ENCODE measurements at places on chromosomes 6 and 20.
A peak's percentile ranks its signal among the peaks of the same experiment; 100 is the strongest.

GRCh38 chr6:141848029-141848890 lies 284.5 kb upstream of the GJE1 start:
- DNase-seq = peak; percentile 24

DNA sequence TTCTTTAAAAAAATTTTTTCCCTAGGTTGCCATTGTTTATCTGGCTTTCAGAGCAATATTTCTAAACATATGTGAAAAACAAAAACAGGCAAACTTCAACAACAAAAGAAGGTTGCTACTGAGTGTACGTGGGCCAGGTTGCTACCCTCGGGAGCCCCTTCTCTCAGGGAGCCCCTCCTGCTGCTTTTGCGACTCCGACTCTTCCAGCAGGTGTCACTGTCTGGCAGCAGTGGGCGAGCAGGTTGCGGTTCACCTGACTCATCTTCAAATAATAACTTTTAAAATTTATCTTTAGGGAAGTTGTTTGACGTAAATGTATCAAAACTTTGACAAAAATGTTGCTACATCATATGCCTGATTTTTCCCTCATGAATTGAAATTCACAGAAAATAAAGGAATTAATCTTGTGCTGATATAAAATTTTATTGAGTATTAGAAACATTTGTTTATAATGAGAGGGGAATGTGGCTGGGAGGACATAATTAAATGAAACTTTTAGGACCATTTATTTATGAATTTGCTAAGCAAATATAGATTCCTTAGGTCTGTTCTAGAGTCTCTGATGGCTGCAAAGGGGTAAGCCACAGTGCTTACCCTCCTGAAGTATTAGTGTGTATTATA lies 138.8 kb downstream of the HIVEP1 start:
- peak; percentile 60 for DNase-seq

GRCh38 chr6:147131532-147132128 lies 72.6 kb upstream of the STXBP5 start:
- no peak for DNase-seq

- no peak for DNase-seq
Observed at GRCh38 chr20:25510721-25511120, 74.6 kb downstream of the NINL start.

DNA sequence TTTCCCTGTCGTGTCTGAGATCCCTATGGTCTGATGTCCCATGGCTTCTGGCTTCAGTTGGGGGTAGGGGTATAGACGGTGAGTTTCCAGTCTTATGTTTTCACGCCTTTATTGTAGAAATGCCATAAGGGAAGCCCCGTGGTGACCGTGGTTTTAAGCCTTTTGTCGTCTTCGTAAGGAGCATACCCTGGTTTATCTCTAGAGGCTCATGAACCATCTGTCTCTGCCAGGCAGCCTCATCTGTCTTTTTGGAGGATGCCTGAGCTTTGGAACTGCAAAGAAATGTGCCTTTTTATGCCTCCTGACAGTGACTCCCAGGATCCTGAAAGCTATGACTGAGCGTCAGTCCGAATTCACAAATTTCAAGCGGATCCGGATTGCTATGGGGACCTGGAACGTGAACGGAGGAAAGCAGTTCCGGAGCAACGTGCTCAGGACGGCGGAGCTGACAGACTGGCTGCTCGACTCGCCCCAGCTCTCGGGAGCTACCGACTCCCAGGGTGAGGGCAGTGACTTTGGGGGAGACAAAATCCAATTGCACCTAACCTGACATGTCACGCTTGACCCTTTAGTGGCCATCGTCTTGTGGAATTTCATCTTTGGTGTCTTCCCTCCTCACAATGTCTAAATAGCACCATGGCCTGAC lies 84.6 kb downstream of the SYNJ2 start:
- no peak for DNase-seq

DNA sequence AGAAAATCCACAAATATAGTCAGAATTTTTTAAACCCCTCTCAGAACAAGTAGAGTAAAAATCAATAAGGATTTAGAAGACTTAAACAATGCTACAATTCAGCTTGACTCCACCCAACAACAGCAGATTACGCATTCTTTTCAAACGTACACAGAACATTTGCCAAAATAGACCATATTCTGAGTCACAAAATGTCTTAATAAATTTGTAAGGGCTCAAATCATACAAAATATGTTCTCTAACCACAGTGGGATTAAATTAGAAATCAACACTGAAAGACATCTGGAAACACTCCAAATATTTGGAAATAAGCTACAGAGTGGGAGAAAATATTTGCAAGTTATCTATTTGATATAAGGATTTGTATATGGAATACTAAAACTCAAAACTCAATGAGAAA lies 164.2 kb upstream of the AKAP12 start:
- DNase-seq = no peak

DNA sequence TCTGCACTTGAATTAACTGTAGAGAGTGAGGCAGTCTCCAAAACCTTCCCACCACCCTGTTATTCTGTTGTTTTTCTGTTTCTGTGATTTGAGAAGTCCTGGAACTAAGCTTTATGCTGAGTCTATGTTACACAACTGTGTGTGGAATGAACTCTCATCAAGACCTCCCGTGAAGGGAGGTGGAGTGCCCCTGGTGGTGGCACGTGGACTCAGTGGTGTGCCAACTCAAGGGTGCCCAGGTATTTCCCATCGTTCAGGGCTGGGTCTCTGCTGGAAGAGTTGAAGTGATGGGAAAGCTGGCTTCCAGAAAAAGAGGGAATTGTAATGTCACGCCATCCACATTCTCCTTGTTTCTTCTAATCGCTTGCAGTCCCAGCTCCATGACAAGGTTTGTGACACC lies 374.2 kb downstream of the SMOC2 start:
- DNase-seq = no peak

- no peak for DNase-seq
Observed at GRCh38 chr6:38152620-38153019, 333.1 kb downstream of the ZFAND3 start.

All from activated CD4-positive, alpha-beta T cell treated with anti-CD3 and anti-CD28 coated beads for 36 hours (primary cell).